ENCODE measurements at places on chromosomes 7 and 10.
A peak's percentile ranks its signal among the peaks of the same experiment; 100 is the strongest.

DNA sequence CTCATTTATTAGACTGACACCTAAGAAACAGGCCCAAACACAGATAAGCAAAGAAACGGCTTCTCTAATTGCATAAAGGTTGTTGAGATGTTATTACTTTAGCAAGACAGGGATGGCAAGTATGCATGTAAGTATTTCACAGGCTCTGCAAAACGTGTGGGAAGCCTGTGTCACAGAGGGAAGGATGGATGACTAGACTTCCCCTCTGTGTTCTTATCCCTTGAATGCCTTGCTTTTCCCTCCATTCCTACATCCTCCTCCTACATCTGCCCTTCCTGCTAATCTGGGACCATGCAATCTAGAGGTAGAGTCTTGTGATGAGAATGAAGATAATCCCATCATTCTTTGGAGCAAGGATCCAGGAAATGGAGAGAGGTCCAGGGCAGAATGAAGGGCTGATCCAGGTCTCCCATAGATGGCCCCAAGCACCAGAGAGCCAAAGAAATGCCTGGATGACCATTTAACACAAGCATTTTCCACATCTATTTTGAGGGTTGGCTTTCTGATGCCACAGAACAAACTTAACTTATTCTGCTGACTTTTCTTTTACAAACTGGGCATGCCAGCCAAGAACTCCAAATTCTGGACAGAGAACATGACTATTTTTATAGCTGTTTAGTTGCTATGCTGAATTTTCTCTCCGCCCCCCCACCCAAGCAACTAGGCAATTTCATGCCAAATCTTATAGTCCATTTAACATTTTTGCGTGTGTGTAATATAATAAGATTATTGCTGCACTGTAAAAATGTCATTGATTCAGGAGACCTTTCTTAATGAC, 48.1 kb downstream of the NRP1 start:
- DNase-seq: no peak

DNA sequence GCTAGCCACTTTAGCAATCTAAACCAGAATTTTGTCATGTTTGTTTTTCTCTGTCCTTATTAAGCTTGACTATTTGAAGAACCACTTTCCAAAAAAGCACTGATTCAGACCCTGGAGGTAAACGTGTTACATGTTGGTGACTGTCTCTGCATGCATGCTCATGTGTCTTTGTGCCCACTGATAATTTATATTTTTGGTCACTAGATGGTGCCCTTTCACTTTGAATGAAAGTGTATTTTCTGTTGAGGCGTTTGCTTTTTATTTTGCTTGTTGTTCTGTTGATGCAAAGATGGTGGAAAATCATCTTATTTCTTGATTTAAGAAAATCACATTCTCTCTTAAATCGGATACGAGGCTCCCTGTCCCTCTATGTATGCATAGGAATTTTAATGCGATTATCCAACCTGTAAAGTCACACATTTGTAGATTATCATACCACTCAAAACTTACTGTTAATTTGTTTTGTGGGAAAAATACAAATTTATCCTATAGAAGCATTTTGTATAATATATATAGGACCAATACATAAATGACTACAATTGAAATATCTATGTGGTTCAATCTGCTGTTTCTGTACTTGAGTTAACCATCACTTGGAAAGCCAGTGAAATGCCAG, 269.3 kb downstream of the BICC1 start:
- DNase-seq: peak; percentile 42

- no peak for DNase-seq
Measured at GRCh38 chr7:20776942-20777341, 9.7 kb downstream of the SP8 start.

DNA sequence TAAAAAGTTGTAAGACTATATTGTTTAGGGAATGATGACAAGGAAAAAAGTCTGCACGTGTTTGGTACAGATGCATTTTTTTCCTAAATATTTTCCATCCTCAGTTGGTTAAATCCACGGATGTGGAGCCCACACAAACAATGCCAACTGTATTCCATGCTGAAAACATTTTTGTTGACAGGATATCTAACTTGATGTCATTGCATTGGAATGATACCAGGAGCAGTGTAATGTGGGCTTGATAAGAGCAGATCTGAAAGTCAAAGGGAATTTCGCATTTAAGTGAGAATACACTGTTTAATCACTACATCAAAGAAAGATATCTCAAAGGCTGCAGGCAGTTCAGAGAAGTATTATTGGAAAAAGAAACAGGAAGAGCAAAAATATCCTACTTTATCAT, 49.5 kb upstream of the TMEM140 start:
- DNase-seq: no peak

GRCh38 chr10:6274040-6274439, 71.3 kb downstream of the PFKFB3 start:
- DNase-seq: no peak

DNA sequence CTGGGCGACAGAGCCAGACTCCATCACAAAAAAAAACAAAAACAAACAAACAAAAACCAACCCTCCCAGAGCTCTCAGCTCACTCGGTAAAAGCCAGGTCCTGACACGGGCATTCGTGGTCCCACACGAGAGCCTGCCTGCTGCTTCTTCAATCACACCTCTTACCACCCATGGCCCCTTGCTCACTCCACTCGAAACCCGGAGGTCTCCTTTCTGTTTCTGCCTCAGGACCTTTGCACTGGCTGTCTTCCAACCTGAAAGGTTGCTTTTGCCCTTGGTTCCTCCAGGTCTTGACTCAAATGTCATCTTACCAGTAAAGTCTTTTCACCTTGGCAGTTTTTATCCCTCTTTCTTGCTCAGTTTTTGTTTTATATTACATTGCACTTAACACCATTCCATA, 169.6 kb downstream of the EVX1 start:
- DNase-seq: no peak

DNA sequence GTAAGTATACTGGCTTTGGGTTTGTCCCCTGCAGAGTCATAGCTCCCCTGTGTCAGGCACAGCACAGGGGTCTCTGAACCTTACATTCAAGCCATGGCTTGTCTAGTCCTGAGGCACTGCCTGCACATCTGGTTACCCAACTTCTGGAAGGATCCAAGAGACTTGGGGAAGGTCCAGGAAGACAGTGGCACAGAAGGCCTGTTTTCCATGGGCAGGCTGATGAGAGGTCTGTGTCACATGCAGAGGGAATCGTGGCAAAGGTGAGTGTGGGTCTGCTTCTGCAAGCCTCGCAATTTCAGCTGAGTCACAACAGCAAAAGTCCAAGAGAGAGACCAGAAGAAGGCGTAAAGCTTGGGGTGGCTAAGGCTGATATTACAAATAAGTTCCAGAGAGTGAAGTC, 28.4 kb upstream of the BMPR1A start:
- DNase-seq: no peak

DNA sequence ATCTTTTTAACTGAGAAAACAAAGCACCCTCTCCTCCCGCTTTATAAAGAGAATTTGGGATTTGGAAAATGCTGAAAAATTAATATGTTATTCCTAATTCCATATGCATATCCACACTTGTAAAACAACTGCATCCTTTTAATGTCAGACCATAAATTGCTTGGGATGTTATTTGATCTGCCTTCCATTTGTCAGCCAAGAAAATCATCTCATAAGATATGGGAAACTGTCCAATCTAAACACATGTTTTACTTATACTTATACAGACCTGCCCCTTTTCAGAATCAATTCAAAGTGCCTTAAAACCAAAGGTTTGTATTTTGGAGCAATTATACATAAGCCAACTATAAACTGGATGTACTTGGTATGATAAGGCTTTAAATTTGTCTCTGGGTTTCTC, 595.5 kb upstream of the PFKP start:
- DNase-seq: no peak

DNA sequence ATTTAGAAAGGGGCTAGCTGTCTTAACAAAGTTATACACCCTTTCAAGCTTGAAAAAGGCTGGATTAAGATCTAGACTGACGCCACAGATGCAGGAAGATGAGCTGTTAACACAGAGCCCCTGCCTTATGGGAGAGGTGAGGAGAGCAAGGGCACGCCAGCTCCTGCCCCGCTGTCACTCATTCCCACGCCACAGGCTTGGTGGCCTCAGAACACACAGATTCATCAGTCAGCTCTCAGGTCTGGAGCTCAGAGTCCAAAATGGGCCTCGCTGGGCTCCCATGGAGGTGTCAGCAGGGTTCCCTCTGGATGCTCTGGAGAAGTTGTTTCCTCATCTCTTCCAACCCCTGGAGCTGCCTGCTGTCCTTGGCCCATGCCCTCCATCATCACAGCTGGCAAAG, 554.2 kb downstream of the TCERG1L start:
- DNase-seq: no peak

DNA sequence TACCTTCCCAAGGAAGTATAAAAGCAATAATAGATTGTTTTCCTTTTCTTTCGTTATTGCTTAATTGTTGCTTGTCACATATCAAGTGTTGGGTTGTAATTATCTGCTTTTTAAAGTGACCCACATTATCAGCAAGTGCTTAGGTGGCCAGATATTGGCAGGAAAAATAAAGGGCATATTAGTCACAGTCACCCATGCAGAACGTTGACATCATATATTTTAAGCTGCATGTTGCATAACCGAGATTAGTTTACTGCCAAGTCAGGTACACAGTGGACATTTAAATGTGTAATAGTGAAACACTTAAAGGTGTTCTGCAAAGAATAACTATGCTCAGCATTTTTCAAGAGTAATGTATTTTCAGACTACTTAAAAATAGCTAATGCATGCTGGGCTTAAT, 11.4 kb downstream of the NEBL start:
- no peak for DNase-seq

- DNase-seq: no peak
Measured at GRCh38 chr10:12961416-12962205, 39.9 kb downstream of the CCDC3 start.

DNA sequence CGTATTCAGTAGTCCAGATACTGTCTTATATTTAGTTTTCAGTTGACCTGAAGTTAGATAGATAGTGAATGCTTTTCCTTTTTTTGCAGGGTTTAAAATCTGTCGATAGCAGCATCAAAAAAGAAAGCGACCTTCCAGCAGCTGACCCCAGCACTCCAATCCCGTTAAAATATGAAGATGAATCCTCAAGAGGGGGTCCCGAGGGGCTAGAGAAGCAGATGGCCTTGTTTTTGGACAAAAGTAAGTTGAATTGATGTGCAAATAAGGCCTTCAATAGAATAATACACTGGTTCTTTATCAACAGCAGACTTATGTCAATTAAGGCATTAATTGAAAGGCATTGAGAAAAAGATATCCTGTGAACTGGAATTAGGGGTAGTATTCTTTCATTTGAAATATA, 18.7 kb downstream of the EDRF1 start:
- DNase-seq: no peak

GRCh38 chr7:32077806-32078205, 7.6 kb upstream of the PDE1C start:
- DNase-seq: no peak

DNA sequence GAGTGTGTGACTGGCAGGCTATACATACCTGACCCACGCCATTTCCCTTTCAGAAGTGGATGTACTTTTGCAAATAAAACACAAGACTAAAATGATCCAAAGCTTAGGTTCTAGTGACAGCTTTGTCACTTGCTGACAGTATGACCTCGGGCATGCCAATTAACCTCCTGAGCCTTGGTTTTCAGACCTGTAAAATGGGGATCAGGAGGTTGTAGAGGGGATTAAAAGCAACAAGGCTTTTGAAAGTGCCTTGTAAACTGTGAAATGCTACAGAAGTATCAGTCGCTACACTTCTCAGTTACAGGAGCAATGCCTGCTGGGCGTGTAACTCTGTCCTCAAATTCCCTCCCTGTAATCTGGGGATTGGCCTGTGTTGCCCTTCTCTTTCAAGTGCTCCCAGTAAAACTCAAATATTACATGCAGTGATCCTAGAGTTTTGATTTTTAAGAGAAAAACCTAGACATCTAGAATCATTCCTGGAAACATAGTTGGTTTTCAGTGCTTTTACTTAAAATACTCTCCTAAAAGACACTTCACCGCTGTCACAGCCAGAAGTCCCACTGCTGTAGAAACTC, 8.8 kb upstream of the GRB10 start:
- DNase-seq: no peak

DNA sequence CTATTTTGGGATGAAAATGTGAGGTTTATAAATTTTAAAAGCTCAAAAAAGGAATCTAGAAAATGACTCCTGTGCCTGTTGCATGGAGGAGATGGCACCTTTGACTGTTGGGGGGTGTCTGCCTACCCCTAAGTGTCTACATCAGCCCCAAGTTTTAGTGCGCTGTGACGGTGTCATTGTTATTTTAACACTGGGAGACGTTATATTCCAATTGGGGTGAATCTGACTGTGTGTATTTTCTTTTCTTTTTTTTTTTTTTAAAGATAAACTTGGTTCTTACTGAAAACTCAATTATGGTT, 517 bp downstream of the SRGN start:
- no peak for DNase-seq

- no peak for DNase-seq
Measured at GRCh38 chr7:14821757-14822480, 80.6 kb downstream of the DGKB start.

- DNase-seq: no peak
Measured at GRCh38 chr7:42914421-42915045, 2.7 kb upstream of the C7orf25 start.

- peak; percentile 9 for DNase-seq
Measured at GRCh38 chr10:46516660-46517416, 39.6 kb downstream of the GPRIN2 start.

- DNase-seq: no peak
Measured at GRCh38 chr7:128112781-128113221, 81.6 kb upstream of the LRRC4 start.

GRCh38 chr7:37663693-37664092, 19.9 kb upstream of the GPR141 start:
- no peak for DNase-seq

- DNase-seq: no peak
Measured at GRCh38 chr7:157895520-157896375, 558.9 kb downstream of the DNAJB6 start.

- no peak for DNase-seq
Measured at GRCh38 chr7:119720541-119720940, 552.4 kb upstream of the KCND2 start.

DNA sequence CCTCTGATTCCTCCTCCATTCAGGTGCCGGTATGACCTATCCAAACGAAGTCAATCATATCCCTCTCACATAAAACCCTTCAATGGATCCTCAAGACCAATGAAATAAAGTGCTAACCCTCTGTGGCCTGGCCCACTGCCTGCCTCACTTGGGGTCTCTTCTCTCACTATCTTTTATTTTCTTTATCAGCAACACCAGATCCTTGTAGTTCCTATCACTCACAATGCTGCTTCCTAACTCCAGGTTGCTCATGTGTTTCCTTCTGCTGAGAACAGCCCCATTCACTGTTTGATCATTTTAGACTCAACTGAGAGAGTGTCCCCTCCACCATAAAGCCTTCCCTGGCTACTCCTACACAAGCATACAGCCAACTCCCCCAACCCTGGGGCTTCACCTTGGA, 180.6 kb downstream of the DOCK4 start:
- DNase-seq: no peak
